Activated CD8-positive, alpha-beta memory T cell treated with anti-CD3 and anti-CD28 coated beads for 1 hour (primary cell): ENCODE measurements at places on chromosomes 12 and 14.

DNA sequence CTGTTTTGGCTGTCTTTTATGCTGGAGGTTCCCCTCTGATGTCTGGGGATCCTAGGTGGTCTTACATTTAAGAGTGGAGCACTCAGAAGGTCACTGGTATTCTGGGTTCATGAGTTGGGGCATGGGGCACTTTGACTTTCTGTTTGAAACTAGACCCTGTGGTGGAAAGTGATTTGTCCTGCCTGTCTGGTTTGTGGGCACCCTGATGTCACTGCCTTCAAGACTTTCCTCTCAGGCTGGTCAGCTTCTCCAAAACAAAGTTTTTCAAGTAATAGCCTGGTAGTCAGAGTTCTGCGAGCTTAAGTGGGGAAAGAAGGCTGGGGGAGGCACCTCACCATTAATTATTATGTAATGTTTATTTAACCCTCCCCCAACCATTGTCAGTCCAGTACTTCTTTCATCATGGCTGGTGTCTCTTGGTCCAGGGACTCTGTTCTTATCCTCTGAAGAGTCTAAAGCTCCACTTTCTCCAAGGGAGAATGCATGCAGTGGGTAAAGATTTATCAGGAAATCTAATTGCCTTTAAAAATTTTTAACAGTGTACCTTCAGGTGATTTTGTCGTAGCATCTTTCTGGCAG is 35.3 kb downstream of the ZC3H14 start:
- DNase-seq: no peak

DNA sequence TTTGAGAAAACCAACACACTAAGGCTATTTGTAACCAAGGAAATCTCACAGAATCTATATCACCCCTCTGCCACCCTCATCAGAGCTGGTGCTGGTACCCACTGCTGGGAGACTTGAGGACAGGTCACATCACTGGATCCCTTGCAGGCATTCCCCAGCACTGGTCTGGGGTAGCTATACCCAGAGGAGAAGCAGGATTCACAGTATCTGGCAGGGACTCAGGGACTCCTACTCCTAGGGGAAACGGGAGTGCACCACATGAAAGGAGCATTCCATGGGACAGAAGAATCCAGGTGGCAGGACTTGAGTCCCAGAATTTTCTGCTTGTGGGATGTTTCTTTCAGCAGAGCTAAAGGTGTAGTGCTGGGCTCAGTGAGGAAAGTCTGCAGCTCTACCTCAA is 223.2 kb downstream of the ADGRD1 start:
- DNase-seq: no peak

DNA sequence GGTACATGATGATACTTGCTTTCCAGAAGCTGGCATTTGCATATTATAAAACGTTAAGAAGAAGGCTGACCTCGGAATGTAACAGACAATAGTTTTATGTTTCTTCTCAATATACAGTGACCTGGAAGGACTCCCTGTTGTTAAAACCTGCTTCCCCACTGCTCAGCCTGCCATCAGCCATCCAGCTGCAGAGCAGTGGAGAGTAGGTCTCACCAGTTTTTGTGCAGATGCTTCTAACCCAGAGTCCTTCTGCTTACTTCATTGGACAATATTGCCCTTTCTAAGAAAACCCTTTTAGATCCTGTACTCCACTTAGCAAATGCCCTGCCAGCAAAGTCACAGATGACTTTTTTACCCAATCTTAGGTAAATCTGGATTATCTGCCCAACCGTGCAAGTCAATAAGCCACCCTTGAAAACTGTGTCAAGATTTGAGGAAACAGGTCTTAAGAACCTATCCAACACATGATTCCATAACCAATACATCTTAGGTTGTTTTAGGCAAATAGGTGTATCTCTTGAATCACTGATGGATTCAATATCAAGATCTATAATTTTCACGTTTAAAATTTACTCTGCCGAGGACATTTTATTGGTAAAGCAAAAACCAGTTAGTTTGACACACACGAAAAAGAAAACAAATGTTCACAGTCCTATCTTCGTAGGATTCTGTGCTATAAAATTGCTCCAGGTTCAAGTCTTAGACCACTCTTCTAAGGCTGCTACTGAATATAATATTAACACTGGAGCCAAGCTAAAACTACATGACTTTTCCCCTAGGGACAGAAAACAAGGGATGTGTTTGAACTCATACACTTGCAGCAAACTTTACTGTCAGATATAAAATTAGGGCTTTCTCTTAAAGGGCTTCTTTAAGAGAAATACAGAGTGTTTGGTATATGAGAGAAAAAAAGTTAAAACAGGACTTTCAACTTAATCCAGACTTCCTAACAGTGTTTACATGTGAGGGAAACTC is 5.7 kb downstream of the PHLDA1 start:
- no peak for DNase-seq

DNA sequence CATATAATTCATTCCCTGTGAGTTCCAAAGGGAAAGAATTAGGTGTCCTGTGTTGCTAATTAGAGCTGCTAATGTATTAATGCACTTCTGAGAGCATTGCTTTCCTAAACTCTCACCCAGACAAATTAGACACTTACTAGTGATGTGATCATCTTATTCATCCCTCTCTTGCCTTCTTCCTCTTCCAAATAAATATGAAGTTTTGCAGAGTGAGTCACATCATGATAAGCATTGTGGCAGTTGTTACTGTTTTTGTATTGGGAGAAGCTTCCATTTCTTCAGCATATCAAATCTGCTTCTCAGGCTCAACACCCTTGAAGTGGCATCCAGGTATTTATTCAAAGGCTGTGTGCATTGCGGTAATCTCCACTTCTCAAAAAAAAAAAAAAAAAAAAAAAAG is 37.3 kb upstream of the E2F7 start:
- DNase-seq: no peak

- DNase-seq: no peak
Measured at GRCh38 chr14:65002586-65003210, 16.0 kb downstream of the FNTB start.

GRCh38 chr12:85781766-85782165 is 54.4 kb downstream of the RASSF9 start:
- DNase-seq: no peak

- no peak for DNase-seq
Measured at GRCh38 chr14:96514694-96515093, 12.5 kb downstream of the PAPOLA start.

DNA sequence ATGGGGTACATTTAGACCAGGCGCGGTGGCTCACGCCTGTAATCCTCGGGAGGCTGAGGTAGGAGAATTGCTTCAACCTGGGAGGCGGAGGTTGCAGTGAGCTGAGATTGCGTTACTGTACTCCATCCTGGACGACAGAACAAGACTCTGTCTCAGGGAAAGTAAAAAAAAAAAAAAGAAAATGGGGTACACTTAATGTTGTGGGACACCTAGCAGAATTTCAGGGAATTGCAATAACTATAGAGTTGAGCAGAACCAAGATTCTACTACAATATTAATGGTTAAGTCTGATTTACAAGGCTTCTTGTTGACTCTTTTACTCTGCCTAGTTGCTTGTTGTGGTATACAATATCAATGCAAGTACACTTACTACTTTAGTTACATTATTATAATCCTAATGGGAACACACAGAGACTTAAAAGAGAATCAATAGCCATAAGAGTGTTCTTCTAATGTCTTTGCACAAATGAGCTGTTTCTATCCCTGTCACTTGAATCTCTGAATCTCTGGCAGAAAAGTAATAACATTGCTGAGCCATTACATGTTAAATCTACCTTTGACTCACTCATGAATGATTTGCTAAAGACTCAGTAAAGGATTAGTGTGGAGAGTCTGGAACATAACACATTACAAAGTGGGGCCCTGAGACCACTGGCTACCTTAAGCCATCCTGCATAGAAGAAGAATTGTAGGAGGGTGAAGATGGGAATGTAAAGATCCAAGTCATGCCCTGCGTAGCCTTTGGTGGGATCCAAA is 22.7 kb downstream of the BEST3 start:
- DNase-seq: no peak

DNA sequence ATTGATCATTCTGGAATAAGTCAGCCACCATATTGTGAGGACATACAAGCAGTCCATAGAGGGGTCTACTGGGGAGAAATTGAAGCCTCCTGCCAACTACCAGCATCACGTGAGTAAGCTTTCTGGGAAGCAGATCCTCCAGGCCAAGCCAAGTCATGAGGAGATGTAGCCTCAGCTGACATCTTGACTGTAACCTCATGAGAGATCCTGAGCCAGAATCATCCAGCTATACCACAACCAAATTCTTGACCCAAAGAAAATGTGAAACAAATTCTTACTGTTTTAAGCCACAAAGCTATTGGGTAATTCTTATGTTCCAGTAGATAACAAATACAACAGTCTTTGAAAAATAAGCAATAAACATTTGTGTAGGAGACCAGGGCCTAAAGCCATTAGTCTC is 479.4 kb upstream of the DCN start:
- DNase-seq: no peak

DNA sequence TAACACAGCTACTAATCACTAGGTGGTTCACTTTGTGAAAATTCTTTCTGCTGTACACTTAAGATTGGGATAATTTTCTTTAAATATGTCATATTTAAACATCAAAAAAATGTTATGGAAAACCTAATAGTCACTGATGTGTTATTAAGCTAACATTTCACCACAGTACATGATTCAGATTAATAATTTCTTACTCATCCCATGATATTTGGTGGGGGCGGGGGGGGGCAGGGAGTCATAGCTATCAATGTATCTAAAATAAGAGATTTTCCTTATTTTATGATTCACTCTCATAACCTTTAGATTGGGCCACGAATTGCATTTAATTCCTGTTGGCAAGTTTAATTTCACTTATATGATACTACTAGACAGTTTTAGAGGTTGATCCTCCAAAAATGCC is 88.8 kb downstream of the KCNH5 start:
- no peak for DNase-seq

GRCh38 chr14:99179506-99179905 is 92.5 kb downstream of the BCL11B start:
- DNase-seq: no peak

GRCh38 chr14:73717711-73718417 is 3.7 kb upstream of the PNMA1 start:
- DNase-seq: no peak

DNA sequence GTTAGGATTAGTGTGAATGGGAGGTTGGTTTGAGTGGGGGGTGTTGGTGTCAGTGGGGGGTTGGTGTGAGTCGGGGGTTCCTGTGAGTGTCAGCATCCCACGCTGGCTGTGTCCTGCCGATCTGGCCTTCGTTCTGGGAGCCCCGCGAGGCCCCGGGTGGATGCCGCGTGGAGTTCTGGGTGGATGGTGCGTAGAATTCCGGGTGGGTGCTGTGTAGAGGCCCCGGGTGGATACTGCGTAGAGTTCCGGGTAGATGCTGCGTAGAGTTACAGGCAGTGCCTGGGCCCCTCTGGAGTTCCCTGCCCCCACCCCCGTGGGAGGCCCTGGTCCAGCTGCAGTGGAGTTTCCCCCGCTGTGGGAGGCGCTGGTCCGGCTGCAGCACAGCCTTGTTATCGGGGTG is 8.7 kb downstream of the NOC4L start:
- no peak for DNase-seq

- DNase-seq: no peak
Measured at GRCh38 chr12:54425702-54426101, 6.6 kb upstream of the ITGA5 start.

DNA sequence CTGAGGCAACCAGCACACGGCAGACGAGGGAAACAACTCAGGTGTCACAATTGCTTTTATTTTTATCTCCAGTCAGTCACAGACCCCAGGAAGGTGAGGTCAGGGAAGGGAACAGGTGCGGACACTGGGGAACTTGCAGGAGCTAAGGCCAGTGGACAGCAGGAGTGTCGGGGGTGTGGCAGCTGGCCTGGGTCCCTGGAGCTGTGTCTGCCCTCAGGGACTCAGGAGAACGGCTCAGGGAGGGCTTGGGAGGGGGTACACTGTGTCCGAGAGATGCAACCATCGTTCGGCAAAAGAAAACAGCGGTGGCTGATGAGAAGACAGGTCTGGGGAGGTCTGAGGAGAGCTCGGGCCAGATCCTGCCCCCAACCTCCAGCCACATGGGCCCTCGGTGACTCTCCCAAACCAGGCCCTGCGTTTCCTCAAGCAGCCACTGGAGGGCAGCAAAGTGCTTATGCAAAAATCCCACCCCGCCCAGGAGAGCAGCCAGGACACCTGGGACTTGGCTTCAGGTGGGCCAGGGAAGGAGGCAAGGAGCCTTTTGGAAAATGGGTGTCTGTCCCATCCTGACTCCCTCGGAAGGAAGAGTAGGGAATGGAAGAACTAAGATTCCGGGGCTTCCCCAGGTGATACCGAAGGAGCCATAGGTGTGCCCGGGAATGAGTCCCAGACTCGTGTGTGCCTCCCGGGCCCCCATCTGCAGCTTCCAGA is 24.1 kb upstream of the BCDIN3D start:
- peak; percentile 36 for DNase-seq

DNA sequence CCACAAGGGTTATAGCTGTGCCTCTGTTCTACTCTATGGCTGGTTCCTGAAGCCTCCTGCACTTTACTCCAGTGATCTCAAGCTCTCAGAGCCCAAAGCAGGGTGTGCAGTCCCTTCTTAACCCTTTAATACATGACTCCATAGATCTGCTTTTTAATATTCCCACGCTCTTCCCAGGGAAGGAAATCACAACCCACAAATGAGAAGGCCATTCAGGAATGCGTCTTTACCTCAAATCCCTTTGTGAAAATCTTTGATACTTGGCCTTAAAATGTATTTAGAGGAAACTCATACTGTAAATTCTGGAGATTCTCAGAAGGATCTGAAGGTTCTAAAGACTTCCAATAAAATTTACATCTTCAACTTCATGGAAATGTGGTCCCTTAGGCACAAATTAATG is 17.0 kb downstream of the NID2 start:
- DNase-seq: no peak

GRCh38 chr12:121712190-121712460 is 427 bp upstream of the TMEM120B start:
- DNase-seq: no peak

DNA sequence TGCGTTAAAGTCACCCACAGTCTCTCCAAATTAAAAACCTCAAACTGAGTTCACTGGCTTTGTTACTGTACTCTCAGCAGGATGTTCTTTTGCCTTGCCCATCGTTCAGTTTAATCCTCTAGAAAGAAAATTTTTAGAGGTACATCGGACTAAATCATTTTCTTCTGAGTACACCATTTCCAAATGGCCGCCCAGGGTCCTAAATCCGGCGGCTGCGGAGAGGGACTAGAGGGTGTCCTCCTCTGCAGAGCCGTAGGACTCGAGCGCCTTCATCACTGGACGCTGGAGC is 1.4 kb downstream of the LIN7A start:
- no peak for DNase-seq

- DNase-seq: no peak
Measured at GRCh38 chr12:116687888-116688287, 50.0 kb downstream of the SPRING1 start.

- DNase-seq: no peak
Measured at GRCh38 chr14:96705422-96706092, 91.6 kb upstream of the VRK1 start.

DNA sequence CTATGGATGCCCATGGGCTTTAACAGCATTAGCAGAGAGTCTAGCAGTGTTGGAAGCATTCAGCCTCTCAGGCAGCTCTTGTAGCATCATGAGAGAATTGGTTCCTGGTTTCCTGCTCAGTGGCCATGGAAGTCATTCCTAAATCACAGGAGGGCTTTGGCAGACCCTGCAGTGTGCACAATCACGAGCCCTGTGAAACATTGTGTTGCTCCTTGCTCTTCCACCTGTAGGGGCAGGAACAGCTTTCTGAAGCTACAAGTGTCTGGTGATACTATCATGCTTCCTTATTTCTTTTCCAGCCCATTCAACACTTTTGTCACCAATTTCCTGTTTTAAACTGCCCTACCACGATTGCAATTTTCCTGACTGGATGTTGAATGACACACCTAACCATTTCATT is 402.2 kb upstream of the USP15 start:
- no peak for DNase-seq
